ENCODE measurements at places on chromosomes 1 and 21.

- no peak for DNase-seq
These were observed 82.2 kb upstream of the AK4 start for GRCh38 chr1:65065524-65066418.

DNA sequence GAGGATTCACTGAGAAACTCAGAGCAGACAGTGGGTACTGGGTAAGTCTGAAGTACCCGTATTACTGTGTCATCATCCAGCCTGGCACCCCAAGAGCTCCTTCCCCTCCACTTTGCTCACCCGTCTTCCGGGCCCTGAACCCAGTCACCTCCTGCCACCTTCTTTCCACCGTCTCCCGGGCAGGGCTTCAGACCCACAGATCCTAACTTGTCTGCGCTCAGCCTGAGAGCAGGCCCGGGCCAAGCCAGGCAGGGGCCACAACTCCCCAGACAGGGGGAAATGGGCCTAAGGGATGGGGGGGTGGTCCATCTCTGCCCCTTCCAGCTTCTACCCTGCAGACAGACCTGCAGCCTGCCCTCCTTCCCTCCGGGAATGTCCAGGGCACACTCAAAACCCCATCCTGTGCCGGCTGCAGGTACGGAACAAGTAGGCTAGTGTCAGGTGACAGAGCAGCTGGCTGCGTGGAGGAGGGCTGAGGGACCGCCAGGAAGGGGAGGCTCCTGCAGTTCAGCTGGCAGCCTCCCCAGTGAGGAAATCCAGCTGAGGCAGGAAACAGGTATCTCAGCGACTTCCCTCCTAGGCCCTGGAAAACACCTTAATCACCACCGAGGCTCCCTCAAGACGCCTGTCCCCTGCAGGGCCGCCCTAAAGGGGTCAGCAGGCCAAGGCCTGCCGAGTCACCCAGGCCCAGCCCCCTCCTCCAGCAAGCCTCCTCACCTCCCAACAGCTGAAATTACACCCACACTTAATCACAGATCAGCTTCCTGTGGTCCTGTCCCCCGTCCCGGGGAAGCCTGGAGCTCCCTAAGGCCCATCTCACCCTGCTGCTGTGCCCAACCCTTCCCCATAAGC is 3.5 kb downstream of the HSPG2 start:
- no peak for DNase-seq

GRCh38 chr21:15718711-15719110 is 11.1 kb upstream of the USP25 start:
- DNase-seq, result no peak

DNA sequence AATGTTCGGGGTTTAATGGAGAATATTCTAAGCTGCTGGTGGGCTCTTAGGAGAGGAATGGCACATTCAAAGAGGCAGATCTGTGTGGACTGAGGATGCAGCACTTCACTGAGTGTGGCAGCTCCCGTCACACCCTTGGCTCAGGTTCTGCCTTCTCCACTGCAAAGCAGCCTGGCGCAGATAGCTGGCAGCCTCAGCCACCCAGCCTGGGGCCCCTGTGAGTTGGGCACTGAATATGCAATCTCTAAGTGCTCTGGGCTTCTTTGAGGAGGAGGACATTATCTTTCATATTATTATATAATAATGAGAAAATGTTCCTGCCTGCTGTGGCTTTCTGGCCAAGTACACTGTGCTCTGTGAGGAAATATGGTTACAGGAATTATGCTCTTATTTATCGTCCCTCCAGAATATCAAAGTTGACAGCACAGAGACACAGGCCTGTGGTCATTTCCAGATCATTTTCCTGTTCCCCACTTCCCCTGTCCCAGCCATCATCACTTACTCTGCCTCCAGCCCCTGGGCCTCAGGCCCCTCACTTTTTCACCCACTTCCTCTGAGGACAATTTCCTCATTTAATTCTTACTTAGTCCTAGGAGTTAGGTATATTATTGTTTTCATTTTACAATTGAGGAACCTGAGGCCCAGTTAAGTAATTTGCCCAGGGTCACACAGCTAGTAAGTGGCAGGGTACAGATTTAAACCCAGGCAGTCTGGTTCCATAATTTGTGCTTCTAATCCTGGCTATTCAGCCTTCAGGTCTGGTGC is 53.6 kb downstream of the MAB21L3 start:
- no peak for DNase-seq

DNA sequence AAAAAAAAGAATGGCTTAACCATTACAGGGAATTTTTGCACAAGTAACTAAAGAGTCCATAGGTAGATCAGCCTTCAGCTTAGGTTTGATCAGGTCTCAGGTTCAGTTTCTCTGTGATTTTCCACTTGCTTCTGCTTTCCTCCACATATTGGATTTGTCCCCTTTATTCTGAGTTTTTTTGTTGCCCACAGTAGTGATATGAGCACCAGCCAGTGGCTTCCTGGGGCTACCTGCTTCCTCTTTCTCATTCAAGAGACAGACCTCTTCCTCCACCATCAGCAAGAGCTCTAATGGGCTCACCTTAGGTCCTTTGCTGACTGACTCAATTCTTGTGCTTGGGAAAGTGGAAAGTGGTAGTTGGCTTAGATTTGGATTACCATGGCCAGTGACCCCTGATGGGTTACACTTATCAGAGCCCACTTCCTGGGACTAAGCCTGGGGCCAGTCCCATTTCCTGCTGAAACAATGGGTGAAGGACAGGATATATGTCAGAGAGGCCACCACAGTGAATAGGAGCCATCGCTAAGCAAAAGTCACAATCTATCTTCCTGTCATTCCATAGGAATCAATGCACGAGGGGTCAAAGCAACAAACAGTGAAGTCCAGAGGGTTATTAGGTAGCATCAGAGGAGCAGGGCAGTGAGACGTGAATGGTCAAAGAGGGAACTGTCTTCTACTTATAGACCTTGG is 12.8 kb upstream of the PLA2G2E start:
- no peak for DNase-seq

DNA sequence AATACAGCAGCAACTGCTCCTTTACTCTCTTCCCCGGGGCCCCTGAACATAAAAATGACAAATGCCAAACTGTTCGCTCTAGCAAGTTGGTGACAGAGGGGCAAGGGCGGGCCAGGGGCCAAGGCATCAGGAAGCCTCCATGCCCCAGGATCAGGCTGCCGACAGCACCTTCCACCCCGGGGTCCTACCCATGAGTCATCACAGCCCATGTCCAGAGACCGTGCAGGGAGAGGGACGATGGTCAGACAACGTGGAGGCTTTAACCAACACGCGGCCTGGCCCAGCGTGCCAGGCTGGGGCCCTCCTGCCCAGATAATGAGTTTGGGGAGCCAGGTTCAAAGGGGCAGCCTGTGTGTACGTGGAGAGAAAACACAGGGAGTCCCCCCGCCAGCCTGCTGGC is 90.5 kb downstream of the CASZ1 start:
- DNase-seq, result no peak

GRCh38 chr1:17976854-17977253 is 130.7 kb upstream of the IGSF21 start:
- DNase-seq, result no peak

DNA sequence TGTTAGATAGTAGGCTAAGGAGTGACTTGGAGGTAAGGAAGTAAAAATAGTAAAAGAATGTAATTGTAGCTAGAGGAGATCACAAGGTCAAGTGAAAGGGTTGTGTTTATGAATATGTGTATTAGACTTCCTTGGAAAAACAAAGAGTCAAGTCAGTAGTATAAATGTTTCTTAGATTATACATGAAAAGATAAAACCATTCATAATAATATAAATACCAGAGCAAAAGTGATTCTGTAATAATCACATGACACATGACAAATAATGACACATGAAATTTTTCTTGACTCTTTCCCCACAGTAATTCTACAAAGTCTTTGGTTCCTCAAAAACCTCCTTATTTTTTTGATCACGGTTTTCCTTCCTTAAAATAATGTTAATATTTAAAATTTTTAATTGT is 56.4 kb downstream of the IVNS1ABP start:
- DNase-seq, result no peak

DNA sequence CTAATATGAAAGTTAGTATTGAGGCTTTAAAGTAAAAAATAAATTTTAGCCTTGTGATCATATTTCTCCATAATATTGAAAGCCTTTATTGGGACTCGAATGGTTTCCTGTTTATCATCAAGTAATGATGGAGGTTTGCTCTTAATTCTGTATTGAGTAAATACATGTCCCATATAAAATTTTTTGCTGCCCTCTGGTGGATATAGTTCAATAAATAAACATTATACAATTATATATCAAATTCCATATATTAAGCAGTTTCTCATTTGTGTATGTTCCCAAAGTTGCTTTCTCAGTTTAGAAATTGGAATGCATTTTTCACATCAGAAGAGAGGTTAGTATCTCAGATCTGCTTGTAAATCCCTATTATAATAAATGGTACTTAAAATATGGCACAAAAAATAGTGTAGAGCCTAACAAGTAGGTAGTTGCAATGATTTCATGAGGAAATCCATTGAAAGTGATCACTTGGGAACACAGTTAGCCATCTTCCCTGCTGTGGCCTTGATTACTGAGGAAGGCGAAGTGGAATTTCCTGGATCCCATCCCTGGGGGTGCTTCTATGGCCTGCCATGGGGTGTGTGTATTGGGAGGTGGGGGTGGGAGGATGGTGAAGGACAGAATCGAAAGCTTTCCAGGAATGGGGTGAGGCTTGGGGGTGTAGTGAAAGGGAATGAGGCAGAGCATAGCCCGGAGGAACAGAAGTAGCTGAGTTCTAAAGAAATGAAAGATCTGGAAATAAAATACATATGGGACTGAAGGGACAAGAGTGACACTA is 84.1 kb upstream of the C21orf91 start:
- DNase-seq, result no peak

DNA sequence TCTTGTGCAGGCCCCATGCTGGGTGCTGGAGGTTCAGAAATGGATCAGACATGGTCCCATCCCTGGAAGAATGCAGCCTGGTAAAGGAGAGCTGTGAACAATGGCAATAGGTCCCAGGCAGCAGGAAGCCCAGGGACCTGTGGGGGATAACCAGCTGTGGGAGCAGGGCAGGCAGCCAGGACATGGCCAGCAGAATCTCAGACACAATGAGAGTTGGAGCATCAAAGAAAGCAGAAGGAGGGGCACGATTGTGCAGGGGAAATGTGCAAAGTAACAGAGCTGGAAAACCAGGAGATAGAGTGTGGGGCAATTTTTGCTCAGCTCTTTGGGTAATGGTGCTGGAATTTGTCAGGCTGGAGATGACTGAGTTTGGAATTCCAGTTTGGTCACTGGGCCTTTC is 44.3 kb downstream of the C8B start:
- DNase-seq, result no peak

- no peak for DNase-seq
These were observed 13.3 kb upstream of the GNG12 start for GRCh38 chr1:67846538-67846937.

- DNase-seq, result no peak
These were observed 43.6 kb upstream of the IFFO2 start for GRCh38 chr1:19000065-19000464.

DNA sequence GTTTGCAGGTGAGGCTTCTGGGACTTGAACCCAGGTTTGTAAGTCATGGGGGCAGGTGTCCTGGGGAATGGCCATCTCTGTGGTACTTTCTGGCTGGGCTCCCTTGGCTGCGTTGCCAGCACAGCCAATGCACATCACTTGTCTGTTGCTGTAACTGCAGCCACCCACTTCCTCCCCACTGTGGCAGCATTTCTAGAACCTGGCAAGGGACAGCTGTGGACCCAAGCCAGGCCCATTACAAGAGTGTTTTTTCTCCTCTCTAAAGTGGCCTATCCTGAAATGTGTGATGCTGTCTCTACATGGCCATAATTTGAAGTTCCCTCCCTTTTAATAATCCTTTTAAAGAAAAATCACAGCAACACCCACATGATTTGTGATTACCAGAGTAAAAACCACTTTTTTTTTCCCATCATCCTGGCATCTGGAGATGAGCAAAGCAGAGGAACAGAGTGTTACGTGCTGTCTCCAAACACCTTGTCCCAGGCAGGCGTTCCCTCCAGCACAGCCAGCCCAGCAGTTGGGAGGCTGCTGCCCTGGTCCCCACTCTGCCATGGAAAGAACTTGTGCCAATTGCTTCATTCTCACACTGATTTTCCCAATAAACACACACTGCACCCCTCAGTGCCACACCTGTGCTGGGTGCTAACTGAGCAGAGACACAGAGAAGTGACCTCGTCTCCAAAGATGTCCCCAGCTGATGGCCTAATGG is 360.6 kb upstream of the USP24 start:
- DNase-seq, result no peak

GRCh38 chr21:27298465-27298864 is 331.6 kb upstream of the ADAMTS5 start:
- no peak for DNase-seq

GRCh38 chr1:33618636-33619035 is 146.2 kb downstream of the ZSCAN20 start:
- no peak for DNase-seq

DNA sequence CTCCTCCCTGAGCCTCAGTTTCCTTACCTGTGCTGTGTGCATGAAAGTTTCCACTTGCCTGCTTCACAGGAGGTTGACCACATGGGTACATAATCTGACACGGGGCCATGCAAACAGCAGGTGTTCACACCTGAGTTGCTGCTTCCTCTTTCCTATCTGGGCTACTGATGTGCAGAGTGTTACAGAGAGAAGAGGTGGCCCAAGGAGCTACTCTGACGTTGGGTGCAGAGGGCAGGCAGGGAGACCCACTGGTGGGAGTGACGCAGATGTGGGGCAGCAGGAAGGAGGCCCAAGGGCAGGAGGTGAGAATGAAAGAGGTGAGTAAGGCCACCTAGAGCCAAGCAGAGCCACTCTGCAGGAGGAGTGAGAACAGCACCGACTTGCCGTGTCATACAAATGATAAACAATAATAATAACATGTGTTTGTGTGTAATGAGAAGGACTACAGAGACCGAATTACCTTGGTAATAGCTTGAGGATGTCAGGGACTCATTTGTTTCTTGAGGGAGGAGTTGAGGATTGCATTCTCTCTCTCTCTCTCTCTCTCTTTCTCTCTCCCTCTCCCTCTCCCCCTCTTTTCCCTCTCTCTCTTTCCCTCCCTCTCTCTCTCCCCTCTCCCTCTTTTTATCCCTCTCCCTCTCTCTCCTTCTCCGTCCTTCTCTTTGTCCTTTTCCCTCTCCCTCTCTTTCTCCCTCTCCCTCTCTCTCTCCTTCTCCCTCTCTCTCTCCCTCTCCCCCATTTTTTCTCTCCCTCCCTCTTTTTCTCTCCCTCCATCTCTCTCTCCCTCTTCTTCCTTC is 87.4 kb upstream of the IGSF21 start:
- DNase-seq, result no peak

DNA sequence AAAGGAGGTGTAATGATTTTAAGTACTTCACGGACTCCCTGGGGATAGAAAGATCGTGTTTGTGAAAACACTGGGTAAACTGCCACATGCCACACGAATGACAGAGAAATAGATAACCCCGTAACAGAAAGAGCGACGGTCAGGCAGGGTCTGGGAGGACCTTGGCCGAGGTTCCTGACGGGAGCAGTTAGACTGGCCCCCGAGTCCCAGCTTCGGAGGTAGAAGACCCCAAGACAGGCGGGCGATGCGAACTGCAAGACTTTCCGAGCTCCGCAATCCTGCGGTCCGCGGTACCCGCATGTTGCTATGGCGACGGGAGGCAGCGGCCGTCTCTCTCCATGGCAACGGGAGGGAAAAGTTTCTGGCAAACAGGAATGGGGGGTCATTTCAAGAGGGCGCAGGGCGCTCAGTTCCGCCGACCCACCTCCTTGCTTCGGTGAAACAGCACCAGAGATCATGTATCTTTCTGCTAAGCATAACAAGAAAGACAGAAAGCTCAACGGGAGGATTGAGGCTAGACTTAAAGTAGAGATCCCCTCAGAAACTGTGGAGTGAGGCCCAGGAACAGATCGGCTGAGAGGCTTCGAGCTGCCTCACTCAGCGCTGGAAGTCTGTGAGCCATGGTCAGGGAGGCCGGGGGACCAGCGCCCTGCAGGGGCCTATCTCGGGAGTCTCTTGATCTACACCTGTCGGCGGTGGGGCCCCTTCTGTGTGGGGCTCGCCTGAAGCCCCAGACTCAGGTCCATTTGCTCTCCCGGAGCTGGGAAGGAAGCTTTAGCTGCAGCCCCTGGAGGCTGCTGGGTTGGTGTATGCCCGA is 685 bp upstream of the SYT6 start:
- no peak for DNase-seq
